ENCODE measurements at places on chromosomes 1 and 21. TPM values are rescaled to one million over a fixed set of nuclear protein-coding genes. Genes with fewer than 3 reads are reported as not detected.

Gene SMCP
- total RNA-seq = not detected

Gene EPHA8
- 0.66 TPM for total RNA-seq

Gene SERINC2
- 41.2 TPM for total RNA-seq

DNA sequence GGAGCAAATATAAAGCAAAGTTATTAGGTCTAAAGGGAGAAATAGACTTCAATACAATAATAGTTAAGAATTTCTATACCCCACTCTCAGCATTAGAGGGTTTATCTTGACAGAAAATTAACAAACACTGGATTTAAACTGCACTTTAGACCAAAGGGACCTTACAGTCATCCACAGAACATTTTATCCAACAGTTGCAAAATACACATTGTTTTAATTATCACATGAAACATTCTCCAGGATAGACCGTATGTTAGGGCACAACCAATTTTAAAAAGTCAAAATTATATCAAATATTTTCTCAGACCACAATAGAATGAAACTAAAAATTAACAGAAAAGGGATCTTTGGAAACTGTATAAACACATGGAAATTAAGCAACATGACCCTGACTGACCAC, 384.5 kb upstream of the C1orf87 start:
- no peak for DNase-seq

DNA sequence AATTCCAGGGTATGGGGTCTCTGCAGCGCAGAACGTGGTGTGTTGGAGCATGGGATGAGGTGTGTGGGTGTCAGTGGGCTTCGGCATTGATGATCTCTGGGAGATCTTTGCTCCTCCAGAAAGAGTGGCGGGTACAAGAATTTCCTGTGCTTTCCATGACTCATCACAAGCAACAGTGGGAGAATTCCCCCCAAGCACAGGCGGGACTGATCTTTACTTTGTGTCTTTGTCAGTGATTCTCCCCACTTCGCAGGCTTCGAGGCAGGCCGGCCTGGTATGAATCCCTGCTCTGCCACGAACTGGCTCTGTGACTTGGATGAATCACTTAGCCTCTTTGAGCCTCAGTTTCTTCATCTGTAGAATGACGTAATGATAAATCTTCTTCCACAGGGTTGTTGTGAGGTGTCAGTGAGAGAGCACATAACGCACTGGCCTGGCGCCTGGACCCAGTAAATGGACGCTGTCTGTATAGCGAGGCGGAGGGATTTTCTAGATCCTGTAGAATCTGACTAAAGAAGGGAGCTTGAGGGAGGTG, 2.0 kb downstream of the OPRD1 start:
- no peak for DNase-seq

GRCh38 chr1:24319312-24319863, at the start of gene GRHL3:
Gene GRHL3 (plus strand): TSS chr1:24319357. CDS start chr1:24319552, 195 bp downstream.
- DNase-seq = peak; percentile 55

- DNase-seq = no peak
These were observed 121.2 kb downstream of the DUSP10 start for GRCh38 chr1:221620437-221621384.

GRCh38 chr1:31866450-31867032, 50.7 kb upstream of the SPOCD1 start:
- no peak for DNase-seq

DNA sequence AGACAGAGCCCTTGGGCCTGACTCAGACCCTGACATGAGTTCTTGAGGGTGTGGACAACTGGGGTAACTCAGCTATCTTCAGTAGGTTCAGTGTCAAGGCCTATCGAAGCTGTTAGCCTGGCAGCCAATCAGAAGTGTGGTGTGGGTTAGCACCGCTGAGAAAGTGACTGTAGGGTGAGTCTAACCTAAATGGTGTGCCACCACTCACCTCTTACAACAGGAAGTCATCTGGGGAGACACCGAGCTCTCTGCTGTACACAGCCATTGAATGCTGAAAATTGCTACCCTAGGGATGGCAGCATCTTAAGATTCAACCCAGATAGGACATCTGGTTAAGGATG, 44.6 kb downstream of the RASSF5 start:
- DNase-seq = no peak

Gene MRPS21
- total RNA-seq = 17.9 TPM

DNA sequence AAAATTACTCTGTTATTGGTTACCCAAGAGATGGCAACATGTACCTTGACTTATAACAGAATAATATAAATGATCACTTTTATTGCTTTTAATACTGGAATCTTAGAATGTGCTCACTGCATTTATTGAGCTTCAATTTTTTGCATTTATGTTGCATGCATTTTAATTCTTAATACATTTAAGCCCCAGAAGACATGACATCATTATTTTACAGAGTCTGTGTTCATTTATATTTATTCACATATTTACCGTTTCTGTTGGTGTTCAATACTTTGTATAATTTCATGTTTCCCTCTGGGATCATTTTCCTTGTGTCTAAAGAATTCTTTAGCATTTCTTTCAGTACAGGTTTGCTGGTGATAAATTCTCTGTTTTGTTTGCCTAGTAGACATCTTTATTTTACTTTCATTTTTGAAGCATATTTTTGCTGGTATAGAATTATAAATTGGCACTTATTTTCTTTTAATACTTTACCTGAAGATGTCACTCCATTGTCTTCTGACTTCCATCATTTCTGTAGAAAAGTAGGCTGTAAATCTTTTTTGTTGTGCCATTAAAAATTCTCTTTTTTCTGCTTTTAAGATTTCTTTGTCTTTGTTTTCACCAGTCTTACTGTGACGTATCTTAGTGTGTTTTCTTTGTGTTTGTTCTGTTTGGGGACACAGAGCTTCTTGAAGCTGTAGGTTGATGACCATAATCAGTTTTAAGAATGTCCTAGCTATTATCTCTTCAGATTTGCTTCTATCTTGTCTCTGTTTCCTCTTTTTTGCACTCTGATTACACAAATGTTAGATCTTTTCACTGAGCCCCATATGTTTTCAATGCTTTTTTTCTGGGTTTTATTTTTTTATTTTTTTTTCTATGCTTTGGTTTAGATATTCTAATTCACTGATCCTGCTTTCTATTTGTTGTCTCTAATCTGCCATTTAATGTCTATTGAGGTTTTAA, 26.9 kb downstream of the DISP3 start:
- no peak for DNase-seq

GRCh38 chr1:235078480-235079381, 49.9 kb downstream of the TOMM20 start:
- DNase-seq = no peak

Gene OR2AK2
- not detected for total RNA-seq

GRCh38 chr1:97352936-97353382, 567.9 kb downstream of the DPYD start:
- DNase-seq = no peak

- DNase-seq = no peak
These were observed 372.0 kb downstream of the RPS6KC1 start for GRCh38 chr1:213423041-213423440.

- no peak for DNase-seq
These were observed 17.4 kb downstream of the CELA3A start for GRCh38 chr1:22018583-22019559.

Gene SPRR2E
- not detected for total RNA-seq

DNA sequence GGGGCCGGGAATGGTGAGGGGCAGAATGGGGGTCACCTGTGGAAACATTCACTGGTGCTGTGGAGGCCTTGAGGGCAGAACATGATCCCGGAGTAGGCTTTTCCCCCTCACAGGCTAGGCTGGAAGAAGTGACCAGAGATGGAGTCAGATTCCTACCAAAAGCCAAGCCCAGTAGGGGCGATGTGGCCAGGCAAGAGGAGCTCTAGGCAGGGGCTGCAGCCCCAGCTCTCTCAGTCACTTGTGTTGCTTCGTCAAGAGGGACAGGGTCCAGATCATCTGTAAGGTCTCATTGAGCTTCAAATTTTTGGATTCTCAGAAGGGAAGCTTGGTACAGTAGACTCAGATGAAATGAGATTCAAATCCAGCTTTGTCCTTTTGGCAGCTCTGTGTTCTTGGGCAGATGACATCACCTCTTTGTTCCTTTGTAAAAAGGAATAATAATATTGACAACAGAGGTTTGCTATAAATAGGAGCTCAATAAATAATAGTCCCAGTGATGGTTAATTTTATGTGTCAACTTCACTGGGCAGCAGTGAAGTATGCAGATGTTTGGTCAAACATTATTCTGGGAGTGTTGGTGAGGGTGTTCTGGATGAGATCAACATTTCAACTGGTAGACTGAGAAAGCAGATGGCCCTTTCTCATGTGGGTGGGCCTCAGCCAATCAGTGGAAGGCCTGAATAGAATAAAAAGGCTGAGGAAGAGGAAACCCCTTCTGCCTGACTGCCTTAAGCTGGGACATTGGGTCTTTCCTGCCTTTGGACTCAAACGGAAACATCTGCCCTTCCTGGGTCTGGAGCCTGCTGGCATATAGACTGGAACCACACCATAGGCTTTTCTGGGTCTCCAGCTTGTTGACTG, 324.7 kb upstream of the USP24 start:
- DNase-seq = no peak

GRCh38 chr1:38451541-38451993, 405.0 kb upstream of the POU3F1 start:
- DNase-seq = no peak

Gene SH3D21
- total RNA-seq = 0.33 TPM

Gene RHEX
- not detected for total RNA-seq

- DNase-seq = peak; percentile 94
These were observed at the start of gene C1orf35 for GRCh38 chr1:228102791-228103620. Gene C1orf35 (minus strand): TSS chr1:228103325. CDS start chr1:228103227, 98 bp downstream.
